ENCODE measurements at places on chromosomes 1 and 21. TPM values are rescaled to one million over a fixed set of nuclear protein-coding genes. Genes with fewer than 3 reads are reported as not detected.

- DNase-seq: peak; percentile 36
- peaks cover 28% of the 10 kb centered on the region for H3K36me3 ChIP-seq
- no peaks in the 10 kb centered on the region for H3K4me1 ChIP-seq
- peak overlapping the region; percentile 52 for H3K4me3 ChIP-seq
- H3K27ac ChIP-seq: peak overlapping the region; percentile 87
Measured at GRCh38 chr1:10399444-10399941, 629 bp downstream of the PGD start.

DNA sequence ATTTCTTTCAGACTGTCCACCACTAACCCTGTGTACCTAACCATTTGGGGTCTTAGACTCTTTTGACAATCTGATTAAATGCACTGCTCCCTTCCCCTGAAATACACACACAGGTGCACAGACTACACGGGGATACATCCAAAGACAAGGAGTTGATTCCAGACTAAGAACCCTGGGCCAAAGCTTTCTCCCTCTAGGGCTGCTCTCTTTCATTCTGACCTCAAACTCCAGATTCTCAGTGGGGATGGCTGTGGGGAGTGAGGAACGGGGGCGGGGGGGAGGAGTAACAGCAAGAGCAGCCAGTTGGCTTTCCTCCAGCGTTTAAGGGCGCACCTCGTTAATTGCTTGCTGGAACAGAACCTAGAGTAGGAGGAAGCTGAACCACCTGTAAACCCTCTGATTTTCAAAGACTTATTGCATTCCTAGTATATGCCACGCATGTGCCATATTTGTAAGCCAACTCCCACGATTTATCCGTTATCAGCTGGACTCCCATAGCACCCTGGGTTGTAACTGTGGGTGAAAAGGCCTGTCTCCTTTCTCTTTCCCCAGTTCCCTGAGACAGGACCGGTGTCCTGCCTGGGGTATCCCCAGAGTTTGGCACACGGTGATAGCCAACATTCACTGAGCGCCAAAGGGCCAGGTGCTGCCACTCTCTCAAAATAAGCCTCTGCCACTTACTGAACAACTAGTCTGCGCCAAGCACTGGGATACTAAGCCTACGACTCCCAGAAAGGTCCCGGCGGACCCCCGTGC is 920 bp downstream of the MTHFR start:
- peak; percentile 75 for DNase-seq
- peaks cover 24% of the 10 kb centered on the region for H3K36me3 ChIP-seq
- H3K27ac ChIP-seq: peak overlapping the region; percentile 98

GRCh38 chr1:19511116-19511515 is 25.8 kb upstream of the CAPZB start:
- no peaks in the 10 kb centered on the region for H3K27me3 ChIP-seq
- no peaks in the 10 kb centered on the region for H3K36me3 ChIP-seq

DNA sequence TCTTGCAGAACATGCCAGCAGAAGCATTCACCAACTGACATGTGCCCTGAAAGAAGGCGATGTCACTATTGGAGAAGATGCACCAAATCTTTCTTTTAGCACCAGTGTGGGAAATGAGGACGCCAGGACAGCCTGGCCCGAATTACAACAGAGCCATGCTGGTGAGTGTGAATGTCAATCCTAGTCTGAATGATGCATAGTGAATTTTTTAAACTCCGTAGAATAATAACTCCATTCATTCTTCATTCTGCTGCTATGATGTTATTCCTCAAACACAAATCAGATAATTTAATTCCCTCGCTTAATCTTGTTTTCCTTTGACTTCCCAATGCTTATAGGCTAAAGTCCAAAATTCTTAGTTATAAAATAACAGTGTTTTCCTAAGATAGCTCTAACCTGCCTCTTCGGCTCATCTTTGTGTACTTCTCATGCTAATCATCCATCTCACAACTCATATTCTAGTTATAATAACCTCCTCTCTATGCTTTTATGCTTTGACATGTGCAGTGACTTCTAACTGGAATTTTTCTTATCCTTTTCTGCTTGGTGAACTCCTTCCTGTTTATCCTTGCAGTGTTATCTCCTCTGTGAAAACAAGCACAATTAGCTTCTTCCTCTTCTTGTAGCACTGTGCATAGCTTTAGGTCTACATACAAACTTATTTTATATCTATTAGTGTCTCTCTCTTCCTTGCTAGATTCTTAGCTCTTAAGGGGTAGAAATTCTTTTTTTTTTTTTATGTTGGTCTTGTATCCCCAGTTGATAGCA is 14.4 kb downstream of the SDCCAG8 start:
- H3K36me3 ChIP-seq: no peaks in the 10 kb centered on the region
- peaks cover 35% of the 10 kb centered on the region for H3K4me1 ChIP-seq
- DNase-seq: no peak
- H3K4me3 ChIP-seq: no peak overlapping the region
- no peaks in the 10 kb centered on the region for H3K27me3 ChIP-seq
- H3K27ac ChIP-seq: no peak overlapping the region

DNA sequence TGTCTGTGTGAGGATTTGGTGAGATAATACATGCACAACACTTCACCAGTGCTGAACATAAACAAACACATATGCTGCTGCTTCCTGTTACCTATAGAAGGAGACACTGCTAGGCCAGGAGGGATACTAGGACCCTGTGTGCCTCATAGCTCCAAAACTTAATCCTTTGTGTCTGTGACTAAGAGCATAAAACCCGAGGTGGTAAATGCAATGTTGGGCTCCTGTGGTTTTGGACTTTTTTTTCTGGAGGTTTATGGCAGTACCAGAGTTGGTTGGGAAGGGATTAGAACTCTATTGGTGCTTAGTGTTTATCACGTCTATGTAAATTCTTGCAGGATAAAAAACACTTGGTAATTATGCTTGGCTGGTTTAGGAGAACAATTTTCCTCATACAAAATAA is 122.9 kb downstream of the NUF2 start:
- H3K27ac ChIP-seq: no peak overlapping the region
- no peaks in the 10 kb centered on the region for H3K27me3 ChIP-seq
- no peak for DNase-seq

The ACKR1 gene
- 19.9 TPM for total RNA-seq

The STIL gene
- 3.7 TPM for total RNA-seq

The AK4 gene
- 5.8 TPM for total RNA-seq

GRCh38 chr1:91600431-91601337 is 100.0 kb downstream of the CDC7 start:
- no peak for DNase-seq
- no peaks in the 10 kb centered on the region for H3K36me3 ChIP-seq
- no peaks in the 10 kb centered on the region for H3K4me1 ChIP-seq
- no peak overlapping the region for H3K27ac ChIP-seq

GRCh38 chr21:28805885-28806284 is 186.8 kb downstream of the LTN1 start:
- no peaks in the 10 kb centered on the region for H3K27me3 ChIP-seq
- H3K4me1 ChIP-seq: no peaks in the 10 kb centered on the region
- H3K4me3 ChIP-seq: no peak overlapping the region
- no peaks in the 10 kb centered on the region for H3K36me3 ChIP-seq
- DNase-seq: no peak

- H3K36me3 ChIP-seq: no peaks in the 10 kb centered on the region
- no peaks in the 10 kb centered on the region for H3K4me1 ChIP-seq
- H3K27ac ChIP-seq: no peak overlapping the region
- no peaks in the 10 kb centered on the region for H3K27me3 ChIP-seq
- H3K4me3 ChIP-seq: no peak overlapping the region
- DNase-seq: no peak
Measured at GRCh38 chr1:106278716-106279115, 777.8 kb upstream of the PRMT6 start.

The ATP6V1G3 gene
- not detected for total RNA-seq

The ACTRT2 gene
- total RNA-seq: not detected

The COL11A1 gene
- 5.6 TPM for total RNA-seq

DNA sequence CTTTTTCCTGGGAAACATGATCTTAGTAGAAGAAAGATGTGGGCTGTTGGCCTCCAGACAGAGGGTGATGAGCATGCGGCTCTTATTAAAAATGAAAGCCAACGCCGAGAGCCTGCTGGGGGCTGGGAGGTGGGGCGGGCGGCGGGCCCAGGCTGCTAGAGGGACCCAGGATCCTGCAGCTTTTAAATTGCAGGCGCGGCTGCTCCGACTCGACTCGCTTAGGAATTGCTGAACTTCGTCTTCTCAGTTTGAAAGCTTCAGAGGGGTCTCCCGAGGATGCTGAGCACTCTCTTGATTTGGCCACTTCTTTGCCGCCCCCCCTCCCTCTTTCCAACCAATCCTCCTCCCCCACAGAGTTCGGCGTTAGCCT is 1.2 kb downstream of the AGPAT3 start:
- H3K4me3 ChIP-seq: no peak overlapping the region
- H3K27me3 ChIP-seq: no peaks in the 10 kb centered on the region
- H3K27ac ChIP-seq: peak overlapping the region; percentile 52

The LCE3E gene
- not detected for total RNA-seq

- peak; percentile 82 for DNase-seq
- H3K36me3 ChIP-seq: no peaks in the 10 kb centered on the region
- no peaks in the 10 kb centered on the region for H3K27me3 ChIP-seq
- no peak overlapping the region for H3K27ac ChIP-seq
Measured at GRCh38 chr1:47192458-47193384, 2.9 kb upstream of the PDZK1IP1 start.

DNA sequence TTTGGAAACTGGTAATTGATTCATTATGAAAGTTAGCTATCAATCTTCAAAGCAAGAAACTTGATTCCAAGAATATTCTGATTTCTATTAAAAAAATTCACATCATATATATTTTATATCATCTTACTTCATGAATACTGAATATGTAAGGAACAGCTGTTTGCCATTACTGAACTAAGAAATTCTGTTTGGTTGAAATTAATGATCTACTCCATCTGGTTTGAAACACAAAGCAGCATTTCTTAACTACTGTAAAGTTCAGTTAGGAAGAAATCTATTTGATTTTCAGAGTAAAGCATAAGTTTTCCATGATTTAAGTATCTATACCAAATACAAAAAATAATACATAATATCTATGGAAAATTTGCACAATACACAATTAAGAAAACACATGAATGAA is 66.0 kb upstream of the SCYL3 start:
- no peaks in the 10 kb centered on the region for H3K4me1 ChIP-seq
- no peak overlapping the region for H3K27ac ChIP-seq
- no peaks in the 10 kb centered on the region for H3K36me3 ChIP-seq
- H3K4me3 ChIP-seq: no peak overlapping the region
- DNase-seq: no peak
- no peaks in the 10 kb centered on the region for H3K27me3 ChIP-seq

GRCh38 chr1:183096894-183097293 is 73.7 kb downstream of the LAMC1 start:
- H3K4me3 ChIP-seq: no peak overlapping the region
- peak; percentile 28 for DNase-seq
- H3K36me3 ChIP-seq: no peaks in the 10 kb centered on the region

DNA sequence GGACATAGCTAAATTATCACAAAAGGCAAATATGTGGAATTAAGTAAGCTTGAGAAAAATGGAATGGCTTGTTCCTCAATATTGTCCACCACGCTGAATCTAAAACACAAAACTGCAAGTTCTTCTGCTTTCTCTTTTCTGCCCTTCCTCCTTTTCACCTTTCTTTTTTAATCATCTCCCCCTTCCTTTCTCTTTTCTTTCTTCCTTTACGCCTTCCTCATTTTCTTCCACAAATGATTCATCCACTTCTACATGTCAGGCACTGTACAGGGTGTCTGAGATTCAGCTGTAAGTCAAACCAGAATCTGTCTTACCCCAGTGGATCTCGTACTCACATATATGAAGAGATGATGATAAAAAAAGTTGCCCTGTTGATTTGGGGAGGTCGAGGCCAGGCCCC is 1182.5 kb downstream of the MRPL39 start:
- no peak for DNase-seq
- H3K4me1 ChIP-seq: peaks cover 4% of the 10 kb centered on the region
- H3K27ac ChIP-seq: no peak overlapping the region
- no peak overlapping the region for H3K4me3 ChIP-seq
- no peaks in the 10 kb centered on the region for H3K36me3 ChIP-seq
- no peaks in the 10 kb centered on the region for H3K27me3 ChIP-seq

DNA sequence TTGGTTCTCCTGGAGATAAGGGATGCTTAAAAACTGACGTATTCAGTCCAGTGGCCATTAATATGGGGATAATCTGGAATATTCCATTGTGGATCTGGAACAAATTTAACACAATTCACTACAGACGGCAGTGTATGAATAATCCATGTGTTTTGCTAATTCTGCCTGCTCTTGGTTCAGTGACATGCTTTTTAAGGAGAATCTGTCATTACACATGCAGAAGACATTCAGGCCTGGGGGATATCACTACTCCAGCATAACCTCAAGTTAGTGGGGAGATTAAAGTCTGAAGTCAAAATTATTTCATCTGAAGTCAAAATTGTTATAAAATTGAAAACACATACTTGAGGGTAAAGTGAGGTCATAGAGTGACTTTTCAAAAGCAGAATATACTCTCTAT is 789.3 kb downstream of the USP25 start:
- H3K4me1 ChIP-seq: peaks cover 5% of the 10 kb centered on the region
- H3K27ac ChIP-seq: no peak overlapping the region
- no peak for DNase-seq
- no peaks in the 10 kb centered on the region for H3K27me3 ChIP-seq

The RBP7 gene
- total RNA-seq: 25.0 TPM

GRCh38 chr1:18633422-18634155 is 2.9 kb downstream of the PAX7 start:
- no peaks in the 10 kb centered on the region for H3K36me3 ChIP-seq
- DNase-seq: no peak
- no peak overlapping the region for H3K27ac ChIP-seq
- peaks cover 90% of the 10 kb centered on the region for H3K27me3 ChIP-seq
- no peaks in the 10 kb centered on the region for H3K4me1 ChIP-seq

The IFI16 gene
- total RNA-seq: 130 TPM

GRCh38 chr1:164709541-164710278 is 150.7 kb downstream of the PBX1 start:
- H3K4me1 ChIP-seq: peaks cover 83% of the 10 kb centered on the region
- no peak for DNase-seq
- no peak overlapping the region for H3K4me3 ChIP-seq
- no peak overlapping the region for H3K27ac ChIP-seq

DNA sequence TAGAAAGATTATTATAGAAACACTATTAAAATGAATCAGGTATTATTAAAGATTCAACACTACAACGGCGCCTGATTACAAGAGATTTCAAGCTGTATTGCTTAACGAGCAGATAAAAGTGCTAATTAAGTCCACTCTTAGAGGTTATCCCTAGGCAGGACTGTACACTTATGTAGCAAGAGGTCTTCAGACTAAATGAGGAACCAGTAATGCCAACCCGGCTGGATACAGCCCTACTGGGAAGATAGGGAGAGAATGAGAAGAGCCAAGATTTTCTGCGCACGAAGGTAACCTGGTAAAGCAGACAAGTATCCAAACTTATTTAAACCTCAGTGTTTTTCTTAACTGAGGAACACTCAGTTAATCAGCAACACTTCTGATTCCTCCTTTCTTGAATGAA is 115.7 kb upstream of the HIVEP3 start:
- H3K27me3 ChIP-seq: no peaks in the 10 kb centered on the region
- DNase-seq: no peak
- peak overlapping the region; percentile 77 for H3K4me3 ChIP-seq
- no peak overlapping the region for H3K27ac ChIP-seq
- no peaks in the 10 kb centered on the region for H3K4me1 ChIP-seq
- H3K36me3 ChIP-seq: no peaks in the 10 kb centered on the region

All from adrenal gland (tissue), 19 donors.